ENCODE measurements at places on chromosomes 5 and 9.

GRCh38 chr9:132588501-132589147 lies 6.2 kb downstream of the BARHL1 start:
- peaks cover 8% of the 10 kb centered on the region for H3K36me3 ChIP-seq
- peaks cover 88% of the 10 kb centered on the region for H3K27me3 ChIP-seq
- H3K4me3 ChIP-seq: no peak overlapping the region
- H3K4me1 ChIP-seq: peaks cover 8% of the 10 kb centered on the region

- no peaks in the 10 kb centered on the region for H3K4me1 ChIP-seq
- no peak overlapping the region for H3K27ac ChIP-seq
- peaks cover 4% of the 10 kb centered on the region for H3K27me3 ChIP-seq
- DNase-seq: no peak
- H3K36me3 ChIP-seq: no peaks in the 10 kb centered on the region
- no peak overlapping the region for H3K4me3 ChIP-seq
These were observed 65.9 kb downstream of the PRDM6 start for GRCh38 chr5:123154886-123155445.

DNA sequence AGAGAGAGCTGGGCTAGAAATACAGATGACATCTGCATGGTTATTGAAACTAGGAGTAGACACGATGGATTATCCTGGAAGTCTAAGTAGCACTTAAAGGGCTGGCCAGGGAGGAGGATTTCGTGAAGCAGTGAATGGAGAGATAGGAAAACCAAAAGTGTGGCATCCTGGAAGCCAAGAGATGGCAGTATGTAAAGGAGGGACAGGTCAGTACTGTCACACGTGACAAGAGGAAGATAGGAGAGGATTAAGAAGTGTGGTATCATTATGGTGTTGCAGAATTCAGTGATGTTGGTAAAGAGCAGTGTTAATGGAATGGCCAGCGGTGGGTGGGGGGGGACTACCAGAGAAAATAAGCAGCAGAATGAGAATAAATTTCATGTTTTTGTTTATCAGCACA lies 11.7 kb downstream of the RAD23B start:
- H3K36me3 ChIP-seq: peaks cover 25% of the 10 kb centered on the region
- DNase-seq: no peak
- no peak overlapping the region for H3K27ac ChIP-seq
- H3K27me3 ChIP-seq: no peaks in the 10 kb centered on the region

DNA sequence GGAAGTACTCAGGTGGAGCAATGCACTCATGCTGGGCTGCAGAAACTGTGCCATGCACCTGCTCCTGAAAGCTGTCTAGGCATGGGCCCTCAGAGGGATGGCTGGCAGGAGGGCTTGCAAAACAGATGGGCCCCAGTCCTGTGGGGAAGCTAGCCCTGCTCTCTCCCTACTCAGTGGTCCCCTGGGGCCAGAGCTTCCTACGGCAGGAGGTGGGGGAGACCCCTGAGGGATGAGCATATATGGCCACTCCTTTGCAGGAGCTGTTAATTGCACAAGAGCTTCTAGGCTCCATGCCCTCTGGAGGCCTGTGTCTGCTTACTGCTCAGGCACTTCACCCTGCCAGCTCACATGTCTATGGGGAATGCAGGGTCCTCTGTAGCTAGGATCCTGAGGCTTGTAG lies 545.3 kb upstream of the PTPRD start:
- no peak overlapping the region for H3K4me3 ChIP-seq
- H3K27ac ChIP-seq: no peak overlapping the region
- no peaks in the 10 kb centered on the region for H3K27me3 ChIP-seq
- H3K36me3 ChIP-seq: no peaks in the 10 kb centered on the region

- no peak overlapping the region for H3K4me3 ChIP-seq
- H3K27ac ChIP-seq: no peak overlapping the region
- H3K4me1 ChIP-seq: no peaks in the 10 kb centered on the region
- no peak for DNase-seq
- H3K36me3 ChIP-seq: no peaks in the 10 kb centered on the region
These were observed 152.4 kb upstream of the TRPC7 start for GRCh38 chr5:136517755-136518154.

GRCh38 chr9:14165376-14166035 lies 148.4 kb downstream of the NFIB start:
- H3K27ac ChIP-seq: no peak overlapping the region
- H3K27me3 ChIP-seq: no peaks in the 10 kb centered on the region
- no peaks in the 10 kb centered on the region for H3K36me3 ChIP-seq
- DNase-seq: no peak
- no peaks in the 10 kb centered on the region for H3K4me1 ChIP-seq
